ENCODE measurements at places on chromosomes 2 and 18.

DNA sequence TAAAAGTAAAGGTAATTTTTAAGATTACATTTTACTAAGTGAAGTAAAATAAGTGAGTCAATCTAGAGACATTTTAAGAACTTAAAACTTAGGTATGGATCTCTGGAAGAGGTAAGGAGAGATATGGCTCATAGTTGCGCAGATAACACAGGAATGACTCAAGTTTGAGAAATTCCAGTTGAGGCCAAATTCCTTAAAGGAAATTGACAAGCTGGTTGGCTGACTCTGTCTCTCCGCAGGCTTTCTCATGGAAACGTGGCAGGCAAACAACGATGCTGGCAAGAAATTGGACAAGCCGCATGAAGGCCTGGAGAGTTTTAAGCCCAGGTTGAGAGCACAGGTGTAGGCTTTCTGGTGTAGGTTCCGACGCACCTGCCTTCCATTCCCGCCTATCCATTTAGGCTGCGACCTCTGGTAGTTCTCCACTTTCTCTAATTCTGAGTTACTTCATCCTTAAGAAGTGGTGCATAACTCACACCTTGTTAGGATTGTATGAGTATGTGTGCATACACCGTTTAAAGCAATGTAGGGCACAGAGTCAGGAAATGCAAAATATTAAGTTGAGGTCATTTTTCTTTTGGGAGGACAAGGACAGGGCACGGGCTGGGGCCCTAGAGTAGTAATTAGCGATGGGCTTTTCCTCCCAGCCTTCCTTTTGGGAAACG is 589 bp upstream of the DAW1 start:
- DNase-seq: no peak

DNA sequence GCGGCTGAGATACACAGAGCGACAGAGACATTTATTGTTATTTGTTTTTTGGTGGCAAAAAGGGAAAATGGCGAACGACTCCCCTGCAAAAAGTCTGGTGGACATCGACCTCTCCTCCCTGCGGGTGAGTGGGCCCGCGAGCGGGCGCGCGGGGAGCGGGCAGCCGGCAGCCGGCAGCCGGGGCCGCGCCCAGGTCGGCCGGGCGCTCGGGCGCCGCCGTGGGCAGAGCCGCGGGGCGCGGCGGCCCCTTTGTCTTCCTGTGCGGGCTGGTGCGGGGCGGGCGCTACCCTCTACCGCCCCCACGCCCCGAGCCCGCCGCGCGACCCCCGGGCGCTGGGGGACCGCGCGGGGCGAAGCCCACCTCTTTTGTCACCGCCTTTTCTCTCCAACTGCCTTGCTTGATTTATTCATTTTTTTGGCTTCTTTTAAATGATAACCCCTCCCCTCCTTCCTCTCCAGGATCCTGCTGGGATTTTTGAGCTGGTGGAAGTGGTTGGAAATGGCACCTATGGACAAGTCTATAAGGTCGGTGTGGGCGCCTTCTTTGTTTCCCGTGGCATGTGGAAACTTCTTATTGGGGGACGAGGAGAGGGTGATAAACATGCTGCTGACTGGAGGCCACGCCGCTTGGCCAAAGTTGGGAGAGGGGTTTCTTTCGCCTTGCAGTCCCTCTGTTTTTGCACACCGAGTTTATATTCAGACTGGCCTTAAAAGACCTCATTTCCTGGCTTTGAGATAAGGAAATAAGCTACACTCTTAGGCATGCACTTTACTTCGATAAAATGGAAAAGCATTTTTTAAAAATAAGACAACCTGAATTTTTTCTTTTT is 722 bp downstream of the MAP4K4 start:
- DNase-seq: peak; percentile 15

DNA sequence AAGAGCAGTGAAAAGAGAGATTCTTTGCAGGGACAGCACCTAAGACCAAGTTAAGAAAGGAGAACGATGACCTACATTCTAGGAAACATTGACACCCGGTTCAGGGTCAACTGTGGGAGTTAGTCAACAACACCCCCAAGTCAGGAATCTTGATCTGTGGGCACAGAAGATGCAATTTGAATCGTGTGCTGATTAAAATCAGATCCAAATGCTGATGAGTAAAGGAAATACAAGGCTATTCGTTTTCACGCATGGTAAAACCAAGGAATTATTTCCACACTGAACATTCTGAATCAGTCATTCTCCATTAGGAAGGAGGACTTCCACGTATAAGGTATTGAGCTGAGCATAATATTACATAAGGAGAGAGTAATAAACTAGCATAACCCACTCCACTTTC is 124.2 kb downstream of the COPS8 start:
- DNase-seq: no peak

GRCh38 chr2:16386031-16386430 is 279.6 kb downstream of the CYRIA start:
- no peak for DNase-seq

- DNase-seq: no peak
Measured at GRCh38 chr2:66435549-66435875, 587 bp downstream of the MEIS1 start.

DNA sequence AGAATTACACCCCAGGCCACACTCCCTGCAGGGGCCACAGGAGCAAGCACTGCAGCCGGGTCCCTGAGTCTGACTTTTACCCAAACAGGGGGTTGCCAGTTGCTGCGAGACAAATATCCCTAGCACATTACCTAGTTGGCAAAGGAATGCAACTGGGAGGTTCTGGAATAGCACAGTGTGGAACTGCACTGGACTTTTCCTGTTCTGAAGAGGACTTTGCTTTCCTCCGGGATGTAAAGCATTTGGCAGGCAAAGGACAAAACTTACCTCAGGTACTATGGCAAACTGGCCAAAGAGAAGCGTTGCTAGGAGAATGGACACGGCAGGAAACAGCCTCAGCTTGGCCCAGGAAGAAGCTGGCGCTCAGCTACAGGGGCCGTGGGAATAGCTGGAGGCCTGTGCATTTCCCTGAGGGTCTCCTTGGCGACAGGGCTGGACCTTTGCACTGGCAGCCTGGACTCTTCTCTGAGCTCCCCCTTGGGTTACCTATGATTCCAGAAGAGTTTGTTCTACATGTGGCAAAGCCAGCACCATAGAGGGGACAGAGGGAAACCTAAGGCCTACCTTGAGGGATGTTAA is 45.0 kb downstream of the BCL11A start:
- DNase-seq: no peak

- no peak for DNase-seq
Measured at GRCh38 chr18:37578886-37579513, 13.4 kb upstream of the CELF4 start.

GRCh38 chr2:135786823-135787222 is 45.2 kb downstream of the UBXN4 start:
- DNase-seq: no peak

GRCh38 chr2:128286011-128286721 is 32.5 kb downstream of the HS6ST1 start:
- DNase-seq: no peak

DNA sequence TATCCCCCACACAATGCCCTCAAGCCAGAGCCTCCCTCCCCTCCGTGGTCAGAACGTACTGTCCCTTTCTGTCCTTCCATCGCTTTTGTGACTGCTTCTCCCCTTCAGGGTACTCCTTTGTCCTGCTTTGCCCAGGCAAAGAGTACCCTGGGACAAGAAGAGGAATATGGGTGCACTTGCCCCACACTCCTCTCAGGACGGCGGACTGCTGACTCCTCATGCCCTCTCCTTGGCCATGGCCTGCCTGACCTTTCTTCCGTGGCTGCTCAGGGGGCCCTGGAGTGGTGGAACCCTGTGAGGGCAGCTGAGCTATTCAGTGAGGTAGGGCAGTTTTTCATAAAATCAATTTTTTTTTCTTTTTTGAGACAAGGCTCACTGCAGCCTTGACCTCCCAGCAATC is 18.7 kb downstream of the C2orf74 start:
- DNase-seq: no peak

DNA sequence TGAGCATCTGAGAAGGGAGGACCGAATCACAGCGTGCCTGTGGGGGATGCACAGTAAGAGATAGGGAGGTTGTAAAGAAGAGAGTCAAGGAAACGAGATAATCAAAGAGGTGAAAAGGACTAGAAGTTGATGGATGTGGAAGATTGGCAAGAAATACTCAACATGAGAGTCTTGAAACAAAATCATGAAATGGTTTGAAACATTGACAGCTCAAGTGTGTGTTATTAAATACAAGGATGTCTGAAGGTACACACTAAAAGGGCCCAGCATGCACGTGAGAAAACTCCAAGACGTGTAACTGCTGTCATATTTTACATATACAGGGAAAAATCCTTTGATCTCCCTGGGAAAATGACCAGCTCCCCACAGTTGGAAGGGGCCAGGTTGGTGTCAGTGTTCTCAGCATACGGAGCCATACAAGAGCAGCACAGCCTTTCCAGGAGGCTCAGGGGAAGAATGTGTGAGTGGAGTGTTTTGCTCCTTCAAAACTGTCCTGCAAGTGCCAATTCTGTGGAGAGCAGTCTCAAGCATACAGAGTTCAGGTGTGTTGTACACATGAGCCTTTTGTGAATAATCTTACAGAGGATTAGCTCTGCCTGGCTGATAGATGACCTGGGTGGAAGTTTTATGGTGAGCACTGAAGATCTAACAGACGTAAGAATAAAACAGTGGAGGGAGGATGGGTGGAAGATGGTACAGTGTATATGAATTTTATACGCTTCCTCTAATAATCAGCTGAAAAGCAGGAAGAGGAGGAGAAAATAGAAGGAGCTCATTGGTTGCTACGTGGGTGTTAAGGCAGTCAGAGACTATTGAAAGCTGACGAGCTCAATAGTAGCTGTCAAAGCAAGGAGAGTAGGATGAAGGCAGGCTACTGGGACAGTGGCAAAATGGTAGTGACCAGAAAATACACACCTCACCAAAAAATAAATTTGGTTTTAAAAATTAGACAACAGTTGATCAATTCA is 126.8 kb downstream of the ATP9B start:
- no peak for DNase-seq

DNA sequence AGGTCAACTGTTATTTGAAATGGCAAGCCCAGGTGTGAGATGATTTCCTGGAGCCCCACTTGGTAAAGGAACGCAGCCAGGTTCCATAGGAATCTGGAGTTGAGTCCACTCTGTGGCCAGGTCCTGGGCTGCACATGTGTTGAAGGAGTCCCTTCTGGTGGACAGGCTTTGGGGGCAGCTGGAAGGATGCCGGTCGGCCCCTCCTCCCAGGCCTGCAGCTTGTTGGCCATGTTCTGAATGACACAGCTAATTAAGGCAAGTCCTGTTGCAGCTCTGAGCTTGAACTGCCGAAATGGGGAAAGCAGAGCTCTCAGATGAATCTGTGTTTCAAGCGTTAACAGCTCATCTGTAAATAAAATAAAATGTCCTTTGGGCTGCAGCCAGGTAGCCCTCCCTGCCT is 23.8 kb downstream of the EN1 start:
- DNase-seq: no peak
